ENCODE measurements at places on chromosomes 12 and 14.
A peak's percentile ranks its signal among the peaks of the same experiment; 100 is the strongest.

DNA sequence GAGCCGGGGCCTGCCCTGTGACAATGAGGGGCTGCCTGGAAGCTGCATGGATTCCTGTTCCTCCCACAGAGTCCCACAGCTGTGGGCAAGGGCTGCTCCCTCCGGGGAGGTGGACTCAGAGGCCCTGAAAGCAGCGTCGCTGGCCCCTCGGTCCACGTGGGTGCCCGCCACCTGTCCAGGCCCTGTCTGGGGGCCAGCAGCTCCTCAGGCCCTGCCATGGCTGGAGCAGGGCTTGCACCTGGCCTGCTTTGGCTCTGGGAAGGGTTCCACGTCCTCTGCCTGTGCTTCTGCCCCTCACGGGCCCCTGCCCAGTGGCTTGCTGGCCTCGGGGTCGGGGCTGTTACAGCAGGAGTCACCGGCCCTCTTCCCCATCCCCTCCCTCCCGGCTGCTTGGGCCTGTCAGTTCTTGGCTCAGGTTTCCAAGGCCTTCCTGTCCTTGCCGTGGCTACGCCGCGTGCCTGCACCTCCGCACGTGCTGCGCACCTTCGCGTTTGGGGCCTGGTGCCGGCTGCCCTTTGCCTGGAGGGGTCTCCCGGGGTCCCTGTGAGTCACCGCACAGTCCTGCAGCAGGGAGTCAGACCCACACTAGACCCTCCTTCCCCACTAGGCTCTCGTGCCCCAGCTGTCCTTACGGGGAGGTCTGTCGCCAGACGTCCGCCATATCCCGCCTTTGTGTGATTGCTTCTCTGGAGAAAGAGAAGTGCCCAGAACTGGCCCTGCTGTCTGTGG, 5.8 kb downstream of the FBRSL1 start:
- no peak for DNase-seq

GRCh38 chr12:7091171-7091570, 1.1 kb downstream of the C1R start:
- DNase-seq: no peak

- DNase-seq: no peak
Observed at GRCh38 chr12:46445551-46446235, 73.1 kb upstream of the SLC38A2 start.

DNA sequence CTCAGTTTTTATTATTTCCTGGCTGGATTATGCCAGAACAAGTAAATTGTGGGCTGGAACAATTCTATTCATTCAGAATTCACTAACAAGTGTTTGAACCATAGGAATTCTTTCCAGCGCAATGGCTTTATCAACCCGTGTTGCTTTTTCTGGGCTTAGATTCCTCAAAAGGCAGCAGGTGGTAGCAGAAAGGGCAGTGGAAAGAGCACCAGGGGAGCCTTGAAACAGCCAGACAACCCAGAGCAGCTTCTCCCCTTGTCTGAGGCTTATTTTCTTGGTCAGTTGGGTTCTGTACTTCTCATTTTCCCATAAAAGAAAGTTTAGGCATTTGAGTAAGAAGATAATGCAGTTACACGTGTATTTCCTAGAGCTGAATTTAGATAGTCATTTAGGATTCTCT, 130.7 kb downstream of the OTOGL start:
- DNase-seq: no peak

DNA sequence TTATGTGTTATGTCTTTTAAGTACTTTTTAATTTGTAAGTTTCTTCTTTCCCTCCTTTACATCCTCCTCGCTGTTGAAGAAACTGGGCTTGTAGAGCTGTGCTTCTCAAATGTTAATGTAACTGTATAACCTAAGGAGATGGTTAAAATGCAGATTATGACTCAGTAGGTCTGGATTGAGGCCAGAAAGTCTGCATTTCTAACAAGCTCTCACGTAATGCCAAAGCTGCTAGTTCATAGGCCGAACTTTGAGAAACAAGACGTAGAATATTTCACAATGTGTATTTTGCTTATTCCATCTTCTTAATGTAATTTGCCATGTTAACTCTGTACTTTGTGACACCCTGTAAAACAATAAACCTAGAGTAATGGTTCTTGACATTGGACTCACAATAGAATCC, 193.3 kb upstream of the SYT1 start:
- DNase-seq: peak; percentile 12

- DNase-seq: no peak
Observed at GRCh38 chr12:42130672-42131402, 13.8 kb downstream of the GXYLT1 start.

DNA sequence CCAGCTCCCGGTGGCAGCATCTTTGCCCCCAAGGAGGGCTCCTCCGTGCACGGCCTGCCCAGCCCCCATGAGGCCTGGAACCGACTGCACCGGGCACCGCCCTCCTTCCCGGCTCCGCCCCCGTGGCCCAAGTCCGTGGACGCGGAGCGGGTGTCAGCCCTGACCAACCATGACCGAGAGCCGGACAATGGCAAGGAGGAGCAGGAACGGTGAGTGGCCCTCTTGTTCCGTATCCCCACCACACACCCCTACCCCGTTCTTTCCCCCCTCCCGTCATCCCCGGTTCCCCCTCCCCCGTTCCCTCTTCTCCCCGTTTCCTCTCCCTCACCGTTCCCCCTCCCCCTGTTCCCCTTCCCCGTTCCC, 28.3 kb downstream of the LRCOL1 start:
- no peak for DNase-seq

DNA sequence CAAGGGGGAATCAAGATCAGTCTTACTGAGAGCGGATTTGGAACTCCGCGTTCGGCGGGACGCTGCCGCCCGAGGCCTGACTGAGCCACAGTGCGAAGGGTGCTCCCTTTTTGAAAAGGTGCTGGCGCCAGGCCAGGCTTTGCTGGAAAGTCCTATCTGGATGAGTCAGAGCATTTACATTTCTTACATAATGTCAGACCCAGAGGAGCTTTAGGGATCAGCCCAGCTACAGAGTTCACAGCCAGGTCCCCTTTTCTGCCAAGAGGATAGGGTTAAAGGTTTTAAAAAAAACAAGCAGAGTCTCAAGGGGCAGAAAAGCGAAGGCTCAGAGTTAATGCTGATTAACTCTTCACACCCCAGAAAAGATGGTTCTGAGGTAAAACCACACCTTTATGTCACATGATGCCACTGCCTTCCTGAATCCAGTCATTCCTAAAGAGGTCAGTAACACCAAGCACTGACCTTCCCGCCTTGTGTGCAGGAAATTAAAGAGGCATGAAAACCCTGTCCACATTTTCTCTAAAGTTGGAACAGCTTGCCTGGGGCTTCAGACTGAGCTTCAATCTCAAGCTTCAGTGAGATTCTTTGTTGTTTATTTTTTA, 11.7 kb upstream of the FBXL14 start:
- no peak for DNase-seq

DNA sequence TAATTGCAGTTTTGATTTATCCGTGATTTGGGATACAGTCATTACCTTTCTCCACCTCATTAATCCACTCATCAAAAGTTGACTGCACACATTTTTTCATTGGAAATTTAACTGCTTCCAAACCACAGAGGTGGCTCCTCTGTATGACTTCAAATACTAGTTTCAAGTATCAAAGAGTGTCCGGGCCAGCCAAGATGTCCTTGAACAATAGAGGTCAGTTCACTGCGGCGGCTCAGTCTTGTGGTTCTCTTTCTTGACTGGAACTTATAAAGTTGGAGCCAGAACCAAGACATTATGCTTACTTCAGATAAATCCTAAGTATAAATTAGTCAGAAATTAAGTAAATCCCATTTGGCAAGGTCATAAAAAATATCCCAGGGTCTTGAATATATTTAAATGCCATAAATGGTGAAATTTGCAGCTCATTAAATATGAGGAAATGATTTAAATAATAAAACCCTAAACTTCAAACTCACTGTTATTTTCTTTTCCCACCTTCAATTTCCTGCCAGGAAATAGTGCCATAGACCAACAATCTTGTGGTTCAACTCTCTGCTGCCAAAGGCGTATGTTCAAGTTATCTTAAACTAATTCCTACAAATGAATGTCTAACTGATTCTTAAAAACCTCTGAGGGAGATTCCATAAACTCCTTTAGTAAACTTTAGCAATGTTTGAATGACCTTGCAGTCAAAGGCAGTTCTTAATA, 360.8 kb downstream of the AEBP2 start:
- DNase-seq: peak; percentile 19

GRCh38 chr14:31122921-31123320, 84.7 kb downstream of the HECTD1 start:
- DNase-seq: no peak

GRCh38 chr12:4320497-4320852, 538 bp upstream of the TIGAR start:
- no peak for DNase-seq

- no peak for DNase-seq
Observed at GRCh38 chr14:91835920-91836843, 31.2 kb downstream of the TC2N start.

DNA sequence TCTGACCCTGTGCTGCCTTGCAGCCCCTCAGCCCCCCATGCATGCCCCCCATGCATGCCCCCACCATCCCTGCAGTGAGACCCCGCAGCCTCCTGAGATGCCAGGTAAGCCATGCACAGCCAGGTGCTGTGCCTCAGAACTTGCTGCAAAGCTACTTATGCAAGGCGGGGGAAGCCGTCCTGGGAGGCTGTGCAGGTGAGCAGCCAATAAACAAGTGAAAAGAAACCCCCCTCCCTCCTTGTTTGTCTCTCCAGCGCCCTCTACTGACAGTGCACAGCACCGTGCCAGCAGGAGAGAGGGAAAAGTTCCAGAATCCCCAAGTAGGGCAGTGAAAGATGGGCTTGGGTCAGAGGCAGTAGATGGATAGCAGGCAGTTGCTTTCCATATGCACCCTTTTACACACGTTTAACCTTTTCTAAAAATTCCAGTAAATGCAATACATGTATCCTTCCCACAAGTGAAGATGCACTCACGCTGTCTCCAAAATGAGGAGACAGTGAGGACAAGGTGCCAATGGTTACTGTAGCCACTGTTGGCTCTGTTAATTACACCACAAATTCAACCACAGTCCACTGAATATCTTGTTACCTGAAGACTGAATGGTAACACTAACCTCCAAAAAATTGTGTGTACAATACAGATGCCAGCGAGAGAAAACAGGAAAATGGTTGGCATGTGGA, 18.0 kb downstream of the TNFAIP2 start:
- DNase-seq: no peak

DNA sequence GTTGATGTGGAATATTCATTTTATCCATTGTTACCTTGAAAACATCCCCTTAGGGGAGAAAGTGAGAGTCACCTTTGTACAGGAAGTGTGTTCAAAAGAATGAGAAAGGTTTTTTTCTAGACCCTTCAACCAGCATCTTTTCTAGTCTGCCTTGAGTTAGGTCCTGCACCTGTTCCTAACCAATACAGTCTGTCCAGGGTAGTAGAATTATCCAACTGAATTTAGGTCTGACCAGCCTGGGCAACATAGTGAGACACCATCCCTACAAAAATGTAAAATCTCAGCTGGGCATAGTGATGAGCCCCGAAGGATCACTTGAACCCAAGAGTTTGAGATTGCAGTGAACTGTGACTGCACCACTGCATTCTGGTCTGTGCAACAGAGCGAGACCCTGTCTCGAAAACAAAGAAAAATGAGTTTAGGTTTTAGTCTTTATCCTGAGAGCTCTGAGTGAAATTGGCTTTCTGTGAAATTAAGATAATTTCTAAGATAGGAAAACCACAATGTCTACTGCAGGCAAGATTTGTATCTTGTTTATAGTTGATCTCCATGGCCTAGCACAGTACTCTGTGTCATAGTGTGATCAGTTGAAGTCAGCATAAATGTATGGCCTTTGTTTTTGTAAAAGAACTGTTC, 25.2 kb downstream of the ARHGAP5 start:
- no peak for DNase-seq

DNA sequence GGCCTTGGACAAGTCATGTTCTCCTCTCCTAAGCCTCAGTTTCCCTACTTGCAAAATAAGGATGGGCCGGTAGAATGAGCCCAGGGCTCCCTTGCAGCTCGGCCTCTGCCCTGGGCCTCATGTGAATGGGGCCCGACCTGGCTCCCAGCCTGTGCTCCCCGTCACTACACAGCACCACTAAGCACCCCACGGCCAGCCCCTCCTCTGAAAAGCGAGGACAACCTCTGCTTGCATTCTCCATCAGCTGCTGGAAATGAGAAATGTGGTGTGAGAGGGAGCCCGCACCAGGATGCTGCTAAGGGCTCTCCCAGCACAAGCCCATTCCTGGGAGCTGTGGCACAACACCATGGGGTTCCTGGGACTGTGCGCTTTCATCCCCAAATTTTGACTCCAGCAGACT, 10.2 kb downstream of the SLC25A47 start:
- no peak for DNase-seq

DNA sequence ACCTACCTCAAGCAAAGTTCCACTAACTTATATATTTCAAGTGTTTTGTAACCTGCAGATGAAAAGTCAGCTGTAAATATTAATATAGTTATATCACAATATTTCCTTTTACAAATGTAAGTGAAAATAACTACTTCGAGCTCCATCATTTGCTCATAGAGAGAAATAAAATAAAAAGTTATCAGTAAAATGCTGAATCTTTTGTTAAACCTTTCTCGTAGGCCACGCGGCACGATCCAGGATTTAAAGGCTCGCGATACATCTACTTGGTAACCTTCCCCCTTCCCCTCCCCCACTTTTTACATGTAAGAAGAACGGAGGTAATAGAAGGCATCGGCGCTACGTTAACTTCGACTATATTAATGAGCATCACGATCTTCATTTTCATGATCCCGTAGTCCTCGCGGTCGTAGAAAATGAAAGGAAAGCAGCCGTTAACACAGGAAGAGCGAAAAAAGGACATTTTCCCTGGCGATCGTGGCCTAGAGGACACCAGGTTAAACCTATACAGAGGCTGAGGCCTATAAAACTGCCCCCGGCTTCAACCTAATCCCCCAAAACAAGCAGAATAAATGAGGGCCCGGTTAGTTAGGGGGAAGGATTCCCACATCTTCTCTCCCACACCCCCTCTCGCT, 508 bp downstream of the HNRNPC start:
- peak; percentile 28 for DNase-seq

DNA sequence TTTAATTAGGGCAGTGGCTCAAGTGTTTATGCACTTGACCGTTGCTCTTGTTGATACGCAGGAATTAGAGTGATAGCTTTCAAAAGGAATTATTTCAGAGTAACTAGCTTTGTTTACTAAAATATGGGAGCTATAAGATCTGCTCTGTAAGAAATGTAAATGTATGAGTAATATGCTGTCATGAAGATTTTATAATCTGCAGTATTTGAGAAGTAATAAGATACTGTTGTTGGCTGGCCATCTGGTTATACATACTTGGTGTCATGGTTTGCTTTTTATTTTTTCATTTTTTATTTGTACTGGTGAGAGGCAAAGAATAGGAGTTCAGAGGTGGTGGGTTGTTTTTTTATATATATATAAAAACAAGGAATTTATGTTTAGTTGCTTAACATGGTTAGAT, 58.5 kb downstream of the PLXNC1 start:
- DNase-seq: no peak

Measured in kidney epithelial cell (primary cell).